Psoas muscle (tissue), 8 donors: ENCODE measurements at places on chromosomes 1 and 21. TPM values are rescaled to one million over a fixed set of nuclear protein-coding genes. Genes with fewer than 3 reads are reported as not detected.

DNA sequence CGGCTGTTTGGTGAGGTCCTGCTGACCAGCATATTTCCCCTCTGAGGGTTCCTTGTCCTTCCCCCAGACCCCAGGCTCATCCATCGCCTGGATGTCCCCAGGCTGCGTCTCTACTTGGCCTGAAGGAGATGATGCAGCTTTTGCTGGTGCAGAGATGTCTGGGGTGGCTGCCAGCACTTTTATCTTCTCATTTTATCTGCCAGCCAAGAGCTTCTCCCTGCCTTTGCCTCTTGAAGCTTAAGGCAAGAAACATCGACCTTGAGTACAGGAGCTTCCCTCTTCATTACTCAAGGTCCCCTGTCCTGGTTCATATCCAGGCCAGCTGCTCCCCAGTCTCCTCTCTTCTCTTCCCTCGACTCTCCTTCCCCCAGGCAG, 9.2 kb upstream of the H6PD start:
- no peak for DNase-seq

- DNase-seq = no peak
Measured at GRCh38 chr1:241356187-241356518, 852 bp downstream of the RGS7 start.

- DNase-seq = peak; percentile 32
Measured at GRCh38 chr1:156583821-156584622, 4.5 kb downstream of the TTC24 start.

- DNase-seq = no peak
Measured at GRCh38 chr1:10070206-10070605, 37.4 kb downstream of the UBE4B start.

- DNase-seq = no peak
Measured at GRCh38 chr1:88401313-88401712, 282.8 kb upstream of the PKN2 start.

DNA sequence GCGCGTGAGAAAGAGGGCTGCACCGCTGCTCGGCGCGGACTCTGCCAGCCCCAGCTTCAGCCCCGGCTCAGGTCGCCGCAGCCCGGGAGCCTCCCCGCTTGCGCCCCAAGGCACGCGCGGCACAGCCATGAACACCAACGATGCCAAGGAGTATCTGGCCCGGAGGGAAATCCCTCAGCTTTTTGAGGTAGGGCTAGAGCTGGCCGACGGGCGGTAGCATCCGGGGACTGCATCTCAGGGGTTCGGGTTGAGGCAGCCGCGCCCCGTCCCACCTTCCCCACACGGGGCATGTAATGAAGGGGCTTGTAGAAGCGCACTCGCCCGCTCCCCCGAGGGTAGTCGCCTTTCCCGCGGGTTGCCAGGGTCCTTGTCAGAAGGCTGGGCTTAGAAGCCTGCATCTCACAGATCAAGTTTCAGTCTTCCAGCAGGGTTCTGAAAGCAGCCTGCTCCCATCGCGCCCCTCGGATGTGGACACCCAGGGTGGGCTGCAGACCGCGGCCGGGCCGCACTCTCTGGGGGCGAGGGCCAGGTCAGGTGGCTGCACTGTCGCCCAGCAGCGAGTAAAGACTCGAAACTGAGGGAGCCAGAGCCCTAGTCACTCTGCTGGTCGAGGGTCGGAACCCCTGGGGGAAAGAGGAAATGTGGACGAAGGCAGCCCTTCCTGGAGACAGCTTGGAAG, 507 bp downstream of the AK5 start:
- DNase-seq = no peak

DNA sequence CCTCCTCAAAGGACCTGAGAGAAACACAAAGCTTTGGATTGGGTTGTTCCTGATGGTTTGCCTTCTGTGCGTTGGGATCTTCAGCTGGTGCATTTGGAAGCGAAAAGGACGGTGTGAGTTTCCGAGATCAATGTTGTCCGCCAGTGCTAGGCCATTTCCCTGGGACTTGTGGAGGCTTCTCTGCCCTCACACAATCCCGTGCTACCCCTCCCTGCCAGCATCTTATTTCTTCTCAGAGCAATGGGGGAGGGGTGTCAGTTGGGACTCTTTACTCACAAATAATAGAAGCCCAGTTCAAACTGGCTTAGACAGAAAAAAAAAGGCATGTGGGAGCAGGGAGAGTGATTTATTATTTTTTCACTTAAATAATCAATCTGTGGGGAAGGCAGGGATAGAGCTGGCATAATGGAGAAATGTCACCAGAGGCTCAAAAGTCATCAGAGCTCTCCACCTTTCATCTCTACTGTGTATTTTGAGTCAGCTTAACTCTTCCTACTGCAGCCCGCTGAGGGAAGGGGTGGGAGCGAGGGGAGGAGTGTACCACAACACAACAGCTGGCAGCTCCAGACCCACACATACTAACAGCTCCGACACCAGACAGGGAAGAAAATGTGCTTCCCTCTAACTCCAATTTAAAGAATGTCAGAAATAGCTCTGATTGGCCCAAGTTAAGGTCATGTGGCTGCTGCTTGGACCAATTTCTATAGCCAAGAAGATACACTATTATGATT, 22.4 kb downstream of the LY9 start:
- no peak for DNase-seq

GRCh38 chr1:182686446-182686845, 2.1 kb upstream of the RGS8 start:
- no peak for DNase-seq

GRCh38 chr1:7960165-7960564, 1.3 kb upstream of the PARK7 start:
- DNase-seq = no peak

GRCh38 chr21:44872323-44872648, 1.2 kb downstream of the PTTG1IP start:
- DNase-seq = no peak

- DNase-seq = peak; percentile 71
Measured at GRCh38 chr1:203202431-203203245, 16.1 kb upstream of the CHI3L1 start.

GRCh38 chr1:65180977-65181376, 33.0 kb downstream of the AK4 start:
- no peak for DNase-seq

DNA sequence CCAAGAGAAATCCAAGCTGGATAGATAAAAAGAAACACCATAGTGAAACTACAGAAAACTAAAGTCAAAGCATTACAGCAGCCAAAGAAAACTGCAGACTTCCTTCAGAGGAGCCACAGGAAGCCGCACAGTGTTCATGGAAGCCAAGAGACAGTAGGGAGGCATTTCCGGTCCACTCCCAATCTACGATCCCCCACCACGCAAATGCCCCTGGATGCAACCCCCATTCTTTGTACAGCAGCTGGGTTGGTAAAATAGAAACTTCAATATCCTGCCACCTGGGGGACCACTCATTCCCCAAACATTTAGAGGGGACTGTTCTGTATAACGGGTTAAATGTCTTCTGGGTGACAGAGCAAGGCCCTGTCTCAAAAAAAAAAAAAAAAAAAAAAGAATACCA, 43.9 kb upstream of the TSPEAR start:
- no peak for DNase-seq

- DNase-seq = no peak
Measured at GRCh38 chr1:60898987-60899386, 183.4 kb upstream of the NFIA start.

DNA sequence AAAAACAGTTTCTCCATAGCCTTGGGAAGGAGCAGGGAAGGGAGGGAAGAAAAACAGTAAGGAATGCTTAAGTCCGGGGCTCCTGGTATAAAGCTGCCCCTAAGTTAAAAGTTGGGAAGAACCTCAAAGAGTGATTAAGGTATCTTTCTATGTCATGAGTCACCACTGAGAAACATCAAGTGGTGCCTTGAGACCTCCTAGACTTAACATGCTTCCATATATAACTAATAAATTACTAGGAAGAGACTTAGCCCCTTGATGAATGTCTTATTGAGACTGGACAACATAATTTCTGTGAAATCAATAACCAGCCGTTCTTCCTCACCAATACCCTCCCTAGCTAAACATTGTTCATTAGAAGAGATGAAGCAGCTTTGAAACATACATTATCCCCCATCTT, 121.8 kb upstream of the SLC44A3 start:
- DNase-seq = no peak

S100A11 gene
- 96.1 TPM for polyA plus RNA-seq

XCL1 gene
- polyA plus RNA-seq = not detected

LENEP gene
- polyA plus RNA-seq = not detected

GORAB gene
- 2.6 TPM for polyA plus RNA-seq

SLC1A7 gene
- 0.31 TPM for polyA plus RNA-seq

PAPPA2 gene
- 0.05 TPM for polyA plus RNA-seq

MCOLN2 gene
- not detected for polyA plus RNA-seq

PADI4 gene
- polyA plus RNA-seq = 0.52 TPM

PLEKHN1 gene
- not detected for polyA plus RNA-seq

OTUD3 gene
- polyA plus RNA-seq = 6.1 TPM
